CD4-positive, alpha-beta T cell treated with Interferon gamma for 1 hour (primary cell): ENCODE measurements at places on chromosomes 4 and X.

DNA sequence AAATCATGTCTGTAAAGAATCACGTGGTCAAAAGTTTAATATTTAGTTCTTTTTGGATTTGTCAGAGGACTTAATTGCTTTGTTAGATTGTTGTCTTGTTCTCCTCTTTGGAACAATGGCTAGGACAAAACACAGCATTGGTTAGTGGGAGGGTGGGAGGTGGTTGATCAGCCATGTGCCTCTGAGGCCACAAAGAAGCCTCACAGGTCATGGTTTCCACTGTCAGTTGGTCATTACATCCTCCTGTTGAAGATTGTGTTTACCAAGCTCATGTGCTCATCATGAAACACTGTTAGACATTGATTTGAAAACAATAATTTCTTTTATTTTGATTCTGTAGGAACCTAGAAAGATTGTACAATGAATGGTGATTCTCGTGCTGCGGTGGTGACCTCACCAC is 31.9 kb downstream of the ADD1 start:
- no peak for DNase-seq

DNA sequence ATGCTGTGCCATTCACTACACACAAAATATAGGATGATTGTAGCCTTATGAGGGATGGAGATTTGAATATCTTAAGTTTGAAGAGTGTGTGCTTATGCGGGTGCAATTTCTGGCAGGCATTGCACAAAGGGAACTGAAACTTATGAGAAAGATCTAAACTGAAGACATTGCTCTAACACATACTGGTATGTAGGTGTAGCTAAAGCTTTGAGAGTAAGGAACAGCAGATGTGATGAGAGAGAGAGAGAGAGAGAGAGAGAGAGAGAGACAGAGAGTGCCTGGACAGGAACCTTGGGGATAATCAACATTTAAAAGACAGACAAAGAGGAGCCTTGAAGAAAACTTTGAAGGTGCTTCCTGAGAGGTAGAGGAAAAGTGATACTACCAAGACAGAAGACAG is 379.7 kb downstream of the SPRY1 start:
- no peak for DNase-seq

GRCh38 chrX:122188751-122189150 is 995.3 kb upstream of the GRIA3 start:
- no peak for DNase-seq

DNA sequence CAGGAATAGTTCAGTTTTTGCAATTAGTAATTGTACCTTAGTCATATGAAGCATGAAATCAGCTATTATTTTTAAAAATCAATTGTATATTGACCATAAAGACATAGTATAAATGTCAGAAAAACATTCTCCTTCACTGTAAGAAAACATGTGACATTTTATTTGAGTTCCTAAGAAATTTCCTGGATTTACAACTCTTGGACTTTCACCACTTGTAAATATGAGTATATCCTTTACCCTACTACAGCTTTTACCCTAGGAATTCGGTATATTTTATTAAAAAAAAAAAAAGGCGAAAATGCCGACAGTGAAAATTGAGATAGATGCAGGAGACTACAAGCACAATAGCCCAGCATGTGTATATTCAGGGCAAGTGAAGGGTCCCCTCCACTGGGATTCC is 14.9 kb downstream of the ADH1A start:
- no peak for DNase-seq

DNA sequence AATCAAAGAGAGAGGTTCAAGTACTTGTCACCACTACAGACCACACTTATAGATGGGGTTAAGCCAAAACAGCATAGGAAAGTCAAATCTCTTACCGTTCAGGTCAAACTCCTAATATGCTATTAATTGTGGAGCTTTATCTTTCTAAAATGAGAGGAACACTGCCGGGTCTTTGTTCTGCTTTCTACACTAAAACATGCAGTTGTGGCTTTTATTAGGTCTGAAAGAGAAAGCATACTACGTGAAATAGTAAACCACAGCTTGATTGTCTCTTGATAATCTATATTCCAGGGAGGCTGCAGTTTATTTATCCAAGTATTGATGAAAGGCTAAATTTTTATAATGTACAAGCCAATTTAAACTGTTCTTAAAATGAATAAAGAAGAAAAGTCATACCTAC is 12.3 kb upstream of the INPP4B start:
- no peak for DNase-seq

DNA sequence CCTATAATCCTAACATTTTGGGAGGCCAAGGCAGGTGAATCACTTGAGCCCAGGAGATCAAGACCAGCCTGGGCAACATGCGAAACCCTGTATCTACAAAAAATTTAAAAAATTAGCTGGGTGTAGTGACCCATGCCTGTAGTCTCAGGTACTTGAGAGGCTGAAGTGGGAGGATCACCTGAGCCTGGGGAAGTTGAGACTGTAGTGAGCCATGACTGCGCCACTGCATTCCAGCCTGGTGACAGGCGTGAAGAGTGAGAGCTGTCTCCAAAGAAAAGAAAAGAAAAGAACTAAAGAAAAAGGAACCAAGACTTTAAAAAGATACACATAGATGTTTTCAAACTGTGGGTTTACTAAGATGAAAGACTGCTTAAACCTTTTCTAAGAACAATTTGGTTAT is 129.0 kb downstream of the SPCS3 start:
- no peak for DNase-seq

GRCh38 chr4:175635546-175635945 is 176.5 kb downstream of the GPM6A start:
- DNase-seq: no peak

GRCh38 chr4:94477227-94477626 is 25.5 kb downstream of the PDLIM5 start:
- no peak for DNase-seq

- no peak for DNase-seq
These were observed 49.5 kb downstream of the DCLK2 start for GRCh38 chr4:150127757-150128156.

GRCh38 chrX:8868906-8869305 is 67.7 kb upstream of the FAM9A start:
- DNase-seq: no peak

- no peak for DNase-seq
These were observed 134.7 kb upstream of the SPANXN4 start for GRCh38 chrX:142891046-142891445.
